ENCODE measurements at places on chromosomes 12 and 14.

GRCh38 chr14:51576879-51577278 lies 74.8 kb upstream of the FRMD6 start:
- DNase-seq: no peak

- DNase-seq: no peak
Observed at GRCh38 chr12:48329199-48329939, 21.4 kb downstream of the ZNF641 start.

DNA sequence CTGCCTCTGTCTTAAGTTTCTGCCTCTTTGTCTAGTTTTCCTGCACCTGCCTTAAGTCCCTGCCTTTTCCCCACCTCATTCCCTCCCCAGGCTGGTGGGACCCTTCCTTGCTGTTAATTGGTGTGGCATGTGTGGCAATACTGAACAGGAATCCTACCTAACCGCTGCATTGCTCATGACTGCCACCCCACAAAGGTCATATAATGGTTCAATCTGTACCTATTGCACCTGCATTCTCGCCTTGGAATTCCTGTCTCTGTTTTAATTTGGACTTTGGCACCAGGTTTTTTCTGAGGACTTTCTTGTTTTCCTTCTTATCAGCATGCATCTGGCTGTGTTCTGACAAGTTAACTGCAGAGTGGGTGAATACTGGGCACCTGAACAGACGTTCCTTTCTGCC lies 966.2 kb upstream of the TMEM132C start:
- DNase-seq: no peak

DNA sequence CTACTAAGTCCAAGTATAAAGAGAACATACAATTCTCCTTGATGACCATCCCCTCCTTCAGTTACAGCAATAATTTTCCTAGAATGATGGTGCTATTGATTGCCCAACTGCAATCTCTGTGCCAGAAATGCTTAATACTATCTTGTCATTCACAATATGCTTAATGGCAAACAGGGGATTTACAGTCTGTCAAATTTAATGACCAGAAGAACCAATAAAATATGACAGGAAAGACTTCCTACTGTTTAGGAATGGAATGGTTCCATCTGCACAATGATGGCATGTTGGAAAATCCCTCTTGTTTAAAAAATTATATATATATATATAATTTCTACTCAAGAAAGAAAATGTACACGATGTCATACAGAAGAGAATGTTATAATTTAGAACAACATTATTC lies 623.2 kb downstream of the CCER1 start:
- DNase-seq: no peak

- DNase-seq: no peak
Observed at GRCh38 chr14:88312257-88312656, 10.8 kb downstream of the KCNK10 start.

- no peak for DNase-seq
Observed at GRCh38 chr14:58356268-58356667, 39.5 kb upstream of the TOMM20L start.

- DNase-seq: no peak
Observed at GRCh38 chr14:92649934-92650545, 98.4 kb downstream of the LGMN start.

GRCh38 chr12:118055865-118056773 lies 4.9 kb downstream of the WSB2 start:
- DNase-seq: no peak

DNA sequence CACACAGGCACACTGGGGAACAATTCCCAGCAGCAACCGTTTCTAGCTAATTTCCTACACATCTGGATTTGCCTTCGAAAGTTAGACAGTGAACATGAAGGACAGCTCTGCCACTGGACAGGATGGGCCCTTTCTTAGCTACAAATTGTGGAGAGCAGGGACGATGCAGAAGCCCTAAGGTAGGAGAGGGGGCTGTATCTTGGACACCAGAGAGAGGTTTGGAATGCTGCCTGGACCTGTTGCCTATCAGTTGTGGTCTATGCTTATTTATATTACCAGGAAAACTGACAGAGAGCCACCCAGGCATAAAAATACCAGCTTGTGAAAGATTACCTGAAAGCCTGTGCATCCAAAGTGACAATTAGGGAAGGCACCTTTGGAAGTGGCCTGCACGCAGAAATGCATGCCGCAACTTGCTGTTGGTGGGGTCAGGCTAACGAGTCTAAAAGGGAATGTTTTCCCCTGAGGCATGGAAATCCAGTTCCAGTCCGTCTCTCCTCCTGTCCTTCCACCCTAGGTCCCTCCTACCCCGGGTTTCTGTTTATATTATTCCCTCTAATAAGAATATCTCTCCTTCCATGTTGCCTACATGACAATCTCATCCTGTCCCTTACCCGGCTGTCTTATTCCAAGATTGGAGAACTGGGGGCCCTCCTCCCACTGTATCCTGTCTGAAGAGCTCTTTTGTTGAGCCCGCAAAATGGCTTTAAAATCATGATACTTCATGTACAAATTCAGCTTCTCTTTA lies 60.2 kb downstream of the MDM2 start:
- DNase-seq: no peak

DNA sequence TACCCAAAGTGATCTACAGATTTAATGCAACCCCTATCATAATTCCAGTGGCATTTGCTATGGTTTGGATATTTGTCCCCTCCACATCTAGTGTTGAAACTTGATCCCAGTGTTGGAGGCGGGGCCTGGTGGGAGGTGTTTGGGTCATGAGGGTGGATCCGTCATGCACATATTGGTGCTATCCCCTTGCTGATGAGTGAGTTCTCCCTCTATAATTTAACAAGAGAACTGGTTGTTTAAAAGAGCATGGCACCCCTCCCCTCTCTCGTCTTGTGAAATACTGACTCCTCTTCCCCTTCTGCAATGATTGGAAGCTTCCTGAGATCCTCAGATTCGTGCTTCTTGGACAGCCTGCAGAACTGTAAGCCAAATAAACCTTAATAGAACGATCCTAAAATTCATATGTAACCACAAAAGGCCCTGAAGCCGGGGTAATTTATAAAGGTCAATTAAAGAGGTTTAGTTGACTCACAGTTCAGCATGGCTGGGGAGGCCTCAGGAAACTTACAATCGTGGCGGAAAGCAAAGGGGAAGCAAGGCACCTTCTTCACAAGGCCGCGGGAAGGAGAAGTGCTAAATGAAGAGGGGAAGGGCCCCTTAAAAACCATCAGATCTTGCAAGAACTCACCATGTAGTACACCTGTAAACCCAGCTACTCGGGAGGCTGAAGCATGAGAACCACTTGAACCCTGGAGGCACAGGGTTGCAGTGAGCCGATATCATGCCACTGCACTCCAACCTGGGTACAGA lies 41.2 kb downstream of the SLC39A9 start:
- no peak for DNase-seq
